ENCODE measurements at places on chromosomes 7 and 10.

- DNase-seq = no peak
Observed at GRCh38 chr10:96610817-96611216, 24.0 kb upstream of the TM9SF3 start.

- no peak for DNase-seq
Observed at GRCh38 chr7:64184376-64184775, 22.6 kb upstream of the ZNF735 start.

GRCh38 chr7:988426-988911, 5.5 kb downstream of the CYP2W1 start:
- no peak for DNase-seq

DNA sequence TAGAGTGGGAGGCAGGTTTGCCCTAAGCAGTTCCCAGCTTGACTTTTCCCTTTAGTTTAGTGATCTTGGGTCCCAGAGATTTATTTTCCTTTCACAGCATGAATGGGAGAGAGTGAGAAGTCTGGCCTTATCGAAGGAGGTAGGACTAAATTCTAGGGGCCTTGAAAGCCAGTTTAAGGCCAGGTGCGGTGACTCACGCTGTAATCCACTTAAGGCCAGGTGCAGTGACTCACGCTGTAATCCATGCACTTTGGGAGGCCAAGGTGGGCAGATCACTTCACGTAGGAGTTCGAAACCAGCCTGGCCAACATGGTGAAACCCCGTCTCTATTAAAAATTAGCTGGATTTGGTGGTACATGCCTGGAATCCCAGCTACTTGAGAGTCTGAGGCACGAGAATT, 392.2 kb downstream of the ACTR3B start:
- DNase-seq = no peak

DNA sequence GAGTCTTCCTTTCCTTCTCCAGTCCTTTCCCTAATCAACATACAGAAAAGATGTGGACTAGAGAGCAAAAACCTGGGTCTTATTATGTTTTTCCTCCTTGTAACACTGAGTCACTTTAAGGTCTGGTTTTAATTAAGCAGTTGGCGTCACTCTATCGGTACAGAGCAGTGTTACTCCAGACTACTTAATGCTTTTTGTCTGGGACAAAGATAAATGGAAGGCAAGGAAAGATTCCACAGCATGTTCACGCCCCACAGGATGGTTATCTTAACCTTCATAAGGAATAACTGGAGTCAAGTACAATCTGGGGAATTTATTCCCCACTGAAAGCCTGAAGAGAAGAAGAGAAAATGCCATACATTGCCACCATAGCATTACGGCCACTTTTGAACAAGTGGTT, 145.7 kb downstream of the ELAPOR2 start:
- no peak for DNase-seq

DNA sequence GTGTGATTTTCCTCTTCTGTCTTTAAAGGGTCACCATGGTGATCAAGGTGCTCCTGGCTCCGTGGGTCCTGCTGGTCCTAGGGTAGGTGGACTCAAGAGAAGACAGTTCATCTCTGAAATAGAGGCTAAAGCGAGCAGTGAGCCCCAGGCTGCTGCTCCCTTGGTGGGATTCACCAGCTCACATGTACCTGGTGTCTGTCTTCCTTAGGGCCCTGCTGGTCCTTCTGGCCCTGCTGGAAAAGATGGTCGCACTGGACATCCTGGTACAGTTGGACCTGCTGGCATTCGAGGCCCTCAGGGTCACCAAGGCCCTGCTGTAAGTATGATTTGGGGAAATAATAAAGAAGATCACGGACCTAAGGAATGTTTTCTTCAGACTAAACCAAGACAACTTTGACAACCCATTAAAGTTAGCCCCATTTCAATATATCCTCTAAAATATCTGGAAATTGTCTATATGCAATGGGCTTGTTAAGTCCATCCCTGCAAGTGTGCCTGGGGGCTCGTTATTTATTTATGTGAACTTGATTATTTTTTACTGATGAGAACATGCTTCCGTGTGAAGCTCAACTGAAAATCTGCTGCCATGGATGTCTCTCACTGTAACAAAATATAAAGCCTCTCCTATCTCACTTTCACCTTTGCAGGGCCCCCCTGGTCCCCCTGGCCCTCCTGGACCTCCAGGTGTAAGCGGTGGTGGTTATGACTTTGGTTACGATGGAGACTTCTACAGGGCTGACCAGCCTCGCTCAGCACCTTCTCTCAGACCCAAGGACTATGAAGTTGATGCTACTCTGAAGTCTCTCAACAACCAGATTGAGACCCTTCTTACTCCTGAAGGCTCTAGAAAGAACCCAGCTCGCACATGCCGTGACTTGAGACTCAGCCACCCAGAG, 32.5 kb downstream of the COL1A2 start:
- no peak for DNase-seq

DNA sequence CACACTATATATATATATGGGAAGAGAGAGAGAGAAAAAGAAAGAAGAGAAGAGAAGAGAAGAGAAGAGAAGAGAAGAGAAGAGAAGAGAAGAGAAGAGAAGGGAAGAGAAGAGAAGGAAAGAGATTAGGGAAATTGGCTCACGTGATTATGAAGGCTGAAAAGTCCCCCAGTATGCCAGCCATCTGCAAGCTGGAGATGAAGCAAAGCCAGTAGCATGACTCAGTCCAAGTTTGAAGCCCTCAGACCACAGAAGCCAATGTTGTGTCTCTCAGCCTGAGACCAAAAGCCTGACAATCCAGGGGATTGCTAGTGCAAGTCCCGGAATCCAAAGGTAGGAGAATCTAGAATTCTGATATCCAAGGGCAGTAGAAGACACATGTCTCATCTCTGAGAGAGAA, 206.3 kb upstream of the PRSS1 start:
- no peak for DNase-seq

Measured in natural killer cell treated with Interleukin-12 subunit alpha and Interleukin-12 subunit beta and Interleukin-15 and Interleukin-18, amount 100 ng/mL, for 72 hours (primary cell).